ENCODE measurements at places on chromosomes 6 and 20. TPM values are rescaled to one million over a fixed set of nuclear protein-coding genes. Genes with fewer than 3 reads are reported as not detected.

- no peak overlapping the region for H3K27ac ChIP-seq
- H3K4me3 ChIP-seq = no peak overlapping the region
- no peak for DNase-seq
- H3K4me1 ChIP-seq = no peaks in the 10 kb centered on the region
- H3K27me3 ChIP-seq = no peaks in the 10 kb centered on the region
Measured at GRCh38 chr6:38593409-38593808, 46.3 kb downstream of the BTBD9 start.

GRCh38 chr20:17867131-17867925 lies 101.3 kb downstream of the SNX5 start:
- no peaks in the 10 kb centered on the region for H3K27me3 ChIP-seq
- H3K4me1 ChIP-seq = no peaks in the 10 kb centered on the region
- no peak overlapping the region for H3K27ac ChIP-seq
- DNase-seq = no peak

The KAT14 gene
- 11.8 TPM for total RNA-seq

The PPP1R16B gene
- total RNA-seq = 13.4 TPM

The RBBP8NL gene
- not detected for total RNA-seq

The CAPN11 gene
- total RNA-seq = 0.81 TPM

The HLA-DPA1 gene
- total RNA-seq = 122 TPM

The TCF19 gene
- 3.1 TPM for total RNA-seq
